Upper lobe of left lung (tissue), 6 donors: ENCODE measurements at places on chromosomes 2 and 18.

GRCh38 chr2:110143982-110144381 lies 28.4 kb upstream of the MALL start:
- DNase-seq = no peak

DNA sequence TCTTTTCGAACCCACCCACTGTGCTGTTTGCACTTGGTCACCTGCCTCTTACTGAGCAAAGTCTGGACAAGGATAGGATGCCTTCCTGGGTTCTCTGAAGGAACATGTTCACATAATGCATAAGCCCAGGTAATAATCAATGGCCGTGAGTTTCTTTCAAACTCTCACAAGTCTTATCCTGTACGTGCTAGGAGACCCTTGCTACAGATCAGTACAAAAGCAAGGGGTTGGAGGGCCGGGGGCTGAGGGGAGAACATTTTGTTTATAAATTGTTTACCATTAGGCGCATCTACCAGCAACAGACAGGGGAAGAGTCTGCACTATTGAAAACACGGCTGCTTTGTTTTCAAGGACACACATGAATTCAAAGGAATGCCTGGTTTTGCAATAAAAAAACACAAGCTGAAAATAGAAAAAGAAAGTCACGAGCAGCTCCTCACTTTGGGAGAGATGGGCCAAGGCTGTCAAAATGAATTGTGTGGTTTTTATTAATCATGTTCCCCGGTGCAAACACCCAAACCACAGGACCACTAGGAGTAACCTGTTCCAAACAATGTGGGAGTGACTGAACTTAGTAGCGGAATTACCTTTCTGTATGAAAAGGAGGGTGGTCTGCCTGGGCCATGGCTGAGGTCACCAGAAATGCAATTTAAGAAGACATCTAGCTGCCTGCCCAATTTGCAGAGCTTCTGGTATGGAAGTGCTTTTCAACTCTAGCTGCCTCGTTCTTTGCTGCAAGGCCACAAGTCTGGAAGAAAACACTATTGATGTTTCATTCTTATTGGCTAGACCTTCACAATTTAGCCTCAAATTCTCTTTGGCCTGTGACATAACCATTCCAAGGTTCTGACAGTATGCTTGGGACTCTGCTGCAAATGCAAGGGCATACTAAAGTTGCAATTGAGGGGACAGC lies 73.5 kb downstream of the CCBE1 start:
- no peak for DNase-seq

DNA sequence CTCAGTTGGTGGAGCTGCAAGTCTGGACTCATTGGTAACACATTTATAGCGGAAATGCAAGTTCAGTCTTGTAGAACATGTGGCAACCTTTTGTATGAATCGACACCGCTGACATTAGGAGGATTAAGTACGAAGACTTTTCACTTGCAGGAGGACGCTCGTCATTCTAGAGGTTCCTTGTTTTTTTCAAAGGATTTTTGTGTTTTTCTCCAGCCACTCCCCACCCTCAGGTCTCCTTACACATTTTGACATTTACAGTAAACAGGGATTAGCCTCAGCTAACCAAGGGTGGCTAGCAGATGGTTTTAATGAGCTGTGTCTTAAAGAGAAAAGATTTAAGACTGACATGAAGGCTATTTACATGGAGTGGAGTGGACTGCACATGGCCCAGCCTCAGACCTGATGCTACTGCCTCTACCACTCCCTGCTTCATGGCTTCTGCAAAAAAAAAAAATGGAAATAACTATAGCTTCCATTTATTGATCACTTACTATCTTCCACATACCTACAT lies 173.8 kb downstream of the TRIB2 start:
- DNase-seq = no peak

DNA sequence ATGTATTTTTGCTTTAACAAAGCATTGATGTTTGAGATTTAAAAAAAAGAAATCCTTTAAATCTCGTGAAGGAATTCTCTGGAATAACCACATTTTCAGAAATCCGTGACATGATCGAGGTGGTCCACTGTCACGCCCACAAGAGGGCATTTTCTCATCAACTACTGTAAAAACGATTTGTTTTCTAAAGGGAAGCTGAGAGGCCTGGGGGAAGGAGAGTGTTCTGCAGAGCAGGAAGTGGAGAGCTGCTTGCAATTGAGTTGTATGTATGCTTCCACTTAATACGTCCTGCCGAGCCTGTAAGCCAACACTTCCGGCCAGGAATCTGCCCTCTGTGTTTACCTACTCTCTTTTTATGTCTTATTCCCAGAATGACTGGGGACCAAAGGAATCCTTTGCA lies 19.4 kb downstream of the KLHL29 start:
- no peak for DNase-seq
